ENCODE measurements at places on chromosomes 2 and 18. TPM values are rescaled to one million over a fixed set of nuclear protein-coding genes. Genes with fewer than 3 reads are reported as not detected.

The MARCHF4 gene
- total RNA-seq, result 0.22 TPM

The UNC80 gene
- total RNA-seq, result 0.20 TPM

The ICOS gene
- not detected for total RNA-seq

The TLX2 gene
- not detected for total RNA-seq

The NPHP1 gene
- total RNA-seq, result 1.5 TPM

The VIT gene
- total RNA-seq, result 0.22 TPM

The PARD6G gene
- total RNA-seq, result 20.3 TPM

The DTNB gene
- total RNA-seq, result 3.7 TPM

DNA sequence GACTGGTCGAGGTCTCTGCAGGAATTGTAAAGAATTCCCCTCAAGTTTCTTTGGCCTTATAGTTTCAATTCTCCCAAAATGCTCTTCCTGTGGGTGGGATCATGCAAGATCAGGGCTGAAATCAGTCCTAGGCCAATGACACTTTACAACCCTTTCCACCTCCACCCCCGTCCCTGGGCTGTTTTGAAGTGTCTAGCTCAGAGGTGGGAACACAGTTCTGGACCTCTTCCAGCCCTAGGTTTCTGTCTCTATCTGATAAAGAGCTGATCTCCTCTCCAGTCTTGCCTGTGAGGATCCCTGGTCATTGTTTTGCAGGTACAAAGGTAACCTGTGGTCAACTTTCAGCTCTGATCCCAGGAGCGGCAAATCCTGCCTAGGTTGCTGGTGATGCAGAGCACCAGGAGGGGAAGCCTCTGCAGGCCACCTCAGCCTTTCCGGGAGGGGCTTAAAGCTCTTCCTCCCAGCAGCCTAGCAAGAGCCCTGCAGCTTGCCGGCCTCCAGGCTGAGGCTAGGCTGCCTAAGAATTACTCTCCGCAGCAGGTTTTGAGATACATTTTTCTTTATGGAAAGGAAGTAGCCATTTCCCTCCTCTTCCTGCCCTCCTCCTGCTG lies 69.8 kb upstream of the WIPF1 start:
- peak; percentile 24 for DNase-seq

DNA sequence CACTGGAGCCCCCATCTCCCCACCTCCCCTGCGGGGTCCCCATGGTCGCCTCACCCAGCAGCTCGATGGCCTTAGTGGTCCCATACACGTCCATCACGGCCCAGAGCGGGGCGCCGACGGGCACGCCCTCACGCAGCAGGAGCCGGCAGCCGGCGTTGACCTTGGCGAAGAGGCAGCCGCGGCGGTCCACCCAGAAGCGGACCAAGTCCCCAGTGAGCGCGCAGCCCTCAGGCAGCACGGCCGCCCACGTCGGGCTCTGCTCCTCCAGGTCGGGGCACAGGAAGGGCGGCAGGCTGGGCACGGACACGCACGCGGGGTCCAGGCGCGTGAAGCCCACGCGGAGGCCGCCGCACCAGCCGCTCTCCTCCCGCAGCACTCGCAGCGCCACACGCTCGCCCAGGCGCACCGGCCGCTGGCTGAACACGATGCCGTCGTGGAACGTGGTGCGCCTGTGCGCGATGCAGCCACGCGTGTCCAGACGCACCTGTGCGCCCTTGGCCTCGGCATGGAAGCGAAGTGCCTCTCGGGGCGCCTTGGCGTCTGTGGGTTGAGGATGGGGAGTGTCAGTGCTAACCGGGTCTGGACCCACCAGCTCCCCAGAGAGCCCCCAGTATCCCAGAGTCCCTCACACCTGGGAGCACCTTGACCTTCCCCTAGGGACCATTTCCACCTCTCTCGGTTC lies 4.6 kb downstream of the NEURL3 start:
- no peak for DNase-seq

DNA sequence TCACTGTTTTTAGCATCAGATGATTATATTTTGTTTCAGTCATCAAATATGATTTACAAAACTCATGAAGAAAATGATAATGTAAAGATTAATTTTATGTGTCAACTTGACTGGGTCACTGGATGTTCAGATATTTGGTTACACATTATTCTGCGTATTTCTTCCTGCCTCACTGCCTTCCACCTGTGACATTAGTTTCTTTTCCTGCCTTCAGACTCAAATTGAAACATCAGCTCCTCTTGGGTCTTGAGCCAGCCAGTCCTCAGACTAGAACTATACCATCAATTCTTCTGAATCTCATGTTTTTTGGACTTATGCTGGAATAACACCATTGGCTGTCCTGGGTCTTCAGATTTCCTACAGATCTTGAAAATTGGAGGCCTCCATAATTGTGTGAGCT lies 96.7 kb downstream of the ZNF385B start:
- no peak for DNase-seq

GRCh38 chr2:231393149-231394131 lies 2.1 kb upstream of the B3GNT7 start:
- peak; percentile 88 for DNase-seq

DNA sequence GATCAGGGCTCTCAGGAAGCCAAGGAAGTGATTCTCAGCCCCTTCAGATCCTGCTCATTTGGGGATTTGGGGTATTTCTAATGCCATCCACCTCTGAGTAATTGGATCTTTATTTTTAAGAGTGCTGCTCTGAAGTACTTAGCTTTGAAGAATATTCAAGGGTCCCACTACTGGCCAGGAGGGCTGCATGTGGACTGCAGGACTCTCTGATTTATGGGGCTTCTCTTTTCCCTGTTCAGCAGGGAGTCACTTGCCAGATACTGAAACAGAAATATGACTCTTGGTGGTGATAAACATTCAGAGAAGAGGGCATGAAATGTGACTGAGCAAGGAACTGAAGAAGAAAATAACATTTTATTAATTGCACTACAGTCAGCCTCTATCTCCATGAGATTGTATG lies 138.5 kb downstream of the MTX2 start:
- no peak for DNase-seq

- no peak for DNase-seq
Measured at GRCh38 chr2:24768601-24769000, 24.6 kb downstream of the PTRHD1 start.

- no peak for DNase-seq
Measured at GRCh38 chr2:54634021-54634420, 89.4 kb upstream of the EML6 start.

GRCh38 chr2:42859006-42859552 lies 66.7 kb upstream of the HAAO start:
- peak; percentile 81 for DNase-seq

DNA sequence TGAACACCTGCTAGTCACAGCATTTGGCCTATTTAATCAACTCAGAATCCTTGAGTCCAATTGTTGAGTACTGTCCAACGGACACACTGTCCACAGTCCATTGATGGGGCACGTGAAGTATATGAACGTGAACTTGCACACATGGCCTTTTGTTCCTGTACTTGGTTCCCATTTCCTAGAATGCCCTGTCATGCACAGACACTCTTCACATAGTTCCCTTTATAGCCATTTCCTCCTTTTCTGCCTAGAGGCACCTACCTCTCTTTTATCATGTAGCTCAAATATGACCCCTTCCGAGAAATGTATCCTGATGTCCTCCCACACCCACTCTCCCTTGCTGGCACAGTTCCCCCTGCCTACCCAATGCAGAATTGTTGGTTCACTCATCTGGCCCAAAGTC lies 8.7 kb upstream of the CRYGA start:
- no peak for DNase-seq

- no peak for DNase-seq
Measured at GRCh38 chr2:226124548-226125011, 675.0 kb downstream of the IRS1 start.

DNA sequence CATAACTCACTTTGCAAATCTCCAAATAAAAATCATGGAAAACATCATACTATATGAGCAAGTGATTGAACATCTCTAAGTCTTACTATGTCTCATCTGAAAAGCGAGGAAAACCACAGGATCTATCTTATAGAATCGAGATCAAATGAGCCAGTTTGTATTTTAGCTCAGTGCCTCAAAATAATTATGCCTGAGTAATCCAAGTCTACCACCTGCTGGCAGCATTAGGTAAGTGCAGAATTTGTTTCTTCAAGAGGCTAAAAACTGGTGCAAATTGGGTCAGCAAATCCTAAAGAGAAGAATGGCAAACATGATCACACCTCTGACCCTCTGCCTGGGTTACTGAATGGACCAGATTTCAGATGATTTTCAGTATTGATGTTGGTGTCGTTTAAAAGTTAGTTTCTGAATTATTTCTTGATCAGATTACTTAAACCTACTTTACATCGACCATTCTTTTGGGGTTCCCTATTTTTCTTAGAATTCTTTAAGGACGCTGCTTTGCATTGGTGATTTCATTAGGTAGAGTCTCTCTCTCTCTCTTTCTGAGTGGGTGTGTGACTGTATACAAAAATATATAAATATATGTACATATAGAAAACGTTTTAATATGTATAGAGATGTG lies 12.7 kb upstream of the FHOD3 start:
- DNase-seq, result peak; percentile 79

DNA sequence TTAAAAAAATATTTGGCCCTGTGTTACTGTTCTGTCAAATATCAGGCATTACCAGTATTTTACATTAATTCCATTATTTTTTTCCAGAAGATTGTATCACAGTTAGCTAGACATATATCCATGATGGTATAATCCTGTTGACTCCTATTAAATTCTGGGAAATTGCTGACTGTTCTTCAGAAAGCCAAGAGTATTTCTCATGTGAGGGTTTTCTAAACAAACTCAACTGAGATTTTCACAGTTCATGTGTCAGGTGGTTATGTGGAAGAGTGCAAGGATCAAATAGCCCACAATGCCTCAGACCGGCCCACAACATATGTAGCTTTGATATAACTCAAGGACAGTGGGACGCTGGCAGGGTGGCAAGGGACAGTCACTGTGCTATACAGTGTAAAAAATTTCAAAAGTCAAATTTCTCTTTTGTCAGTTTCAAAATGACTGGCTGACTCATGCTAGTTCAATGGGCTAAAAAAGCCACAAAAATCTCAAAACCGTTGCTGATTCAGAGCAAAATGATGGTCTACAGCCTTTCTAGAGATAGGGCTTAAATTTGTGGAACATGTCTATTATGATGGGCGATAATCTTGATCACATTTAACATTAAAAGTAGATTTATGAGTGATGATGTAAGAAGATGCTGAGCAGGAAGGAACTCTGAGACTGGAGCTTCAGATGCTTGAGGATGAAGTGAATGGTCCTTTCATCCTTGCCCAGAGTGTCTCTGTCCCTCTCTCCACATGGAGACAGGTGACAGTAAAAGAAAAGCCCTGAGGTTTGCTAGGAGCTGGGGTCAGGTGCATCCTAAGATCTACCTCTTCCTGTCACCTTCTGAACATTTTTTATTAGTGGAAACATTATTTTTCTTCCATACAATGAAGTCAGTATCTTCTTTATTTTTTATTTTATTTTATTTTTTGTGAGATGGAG lies 175.8 kb upstream of the PIEZO2 start:
- DNase-seq, result no peak

- peak; percentile 42 for DNase-seq
Measured at GRCh38 chr18:37335409-37335736, 230.2 kb downstream of the CELF4 start.

GRCh38 chr18:65587491-65587890 lies 163.3 kb upstream of the CDH7 start:
- no peak for DNase-seq

DNA sequence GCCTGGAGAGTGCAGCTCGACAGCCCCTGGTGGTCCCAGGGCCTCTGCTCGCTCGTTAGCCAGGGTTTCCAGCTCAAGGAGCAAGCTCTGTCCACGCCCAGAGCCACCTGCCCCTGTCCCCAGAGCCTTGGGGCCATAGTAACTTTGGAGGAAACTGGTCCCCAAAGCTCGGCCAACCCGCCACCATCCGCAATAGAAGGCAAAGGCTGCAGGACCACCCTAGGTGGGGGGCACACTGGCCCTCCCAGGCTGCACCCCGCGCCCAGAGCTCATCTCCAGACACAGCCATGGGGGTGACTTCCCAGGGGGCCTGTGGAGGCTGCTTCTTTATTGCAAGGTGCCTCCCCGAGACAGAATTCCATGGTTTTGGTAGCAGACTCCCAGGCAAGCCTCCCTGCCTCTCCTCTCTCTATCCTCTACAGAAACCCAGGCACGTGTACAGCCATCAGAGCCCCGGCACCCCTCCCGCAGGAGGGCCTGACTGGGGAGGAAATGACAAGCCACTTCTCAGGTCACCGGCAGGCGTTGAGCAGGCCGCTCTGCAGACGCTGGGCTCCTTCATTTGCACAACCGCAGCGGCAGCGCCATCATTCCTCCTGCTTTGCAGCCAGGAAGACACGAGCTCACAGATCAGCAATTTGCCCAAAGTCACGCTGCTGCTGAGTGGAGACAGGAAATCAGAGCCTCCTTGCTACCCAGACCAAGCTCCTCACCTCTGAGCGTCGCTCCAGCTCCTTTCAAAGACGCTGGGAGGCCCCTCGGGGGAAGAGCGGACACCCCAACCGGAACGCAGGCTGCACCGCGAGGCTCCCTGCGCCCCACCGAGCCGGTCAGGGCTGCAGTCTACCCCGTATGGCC lies 80.2 kb downstream of the NDUFA10 start:
- no peak for DNase-seq

DNA sequence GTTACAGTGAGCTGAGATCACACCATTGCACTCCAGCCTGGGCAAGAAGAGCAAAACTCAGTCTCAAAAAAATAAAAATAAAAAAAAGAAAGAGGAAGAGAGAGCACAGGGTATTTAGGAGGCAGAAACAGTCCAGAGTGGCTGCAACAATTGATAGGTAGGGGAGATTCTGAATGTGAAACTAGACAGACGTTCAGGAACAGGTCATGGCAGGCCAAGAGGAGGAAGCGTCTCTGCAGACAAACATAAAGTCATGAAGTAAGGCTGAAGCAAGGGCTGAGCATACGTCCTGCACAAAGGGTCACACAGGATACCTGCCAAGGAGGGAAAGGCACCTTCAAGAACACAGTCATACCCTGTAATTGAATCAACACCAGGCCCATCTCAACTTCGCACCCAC lies 64.1 kb upstream of the ZNF532 start:
- no peak for DNase-seq

All from lung microvascular endothelial cell (primary cell).